ENCODE measurements at places on chromosomes 4 and X.
A peak's percentile ranks its signal among the peaks of the same experiment; 100 is the strongest.

DNA sequence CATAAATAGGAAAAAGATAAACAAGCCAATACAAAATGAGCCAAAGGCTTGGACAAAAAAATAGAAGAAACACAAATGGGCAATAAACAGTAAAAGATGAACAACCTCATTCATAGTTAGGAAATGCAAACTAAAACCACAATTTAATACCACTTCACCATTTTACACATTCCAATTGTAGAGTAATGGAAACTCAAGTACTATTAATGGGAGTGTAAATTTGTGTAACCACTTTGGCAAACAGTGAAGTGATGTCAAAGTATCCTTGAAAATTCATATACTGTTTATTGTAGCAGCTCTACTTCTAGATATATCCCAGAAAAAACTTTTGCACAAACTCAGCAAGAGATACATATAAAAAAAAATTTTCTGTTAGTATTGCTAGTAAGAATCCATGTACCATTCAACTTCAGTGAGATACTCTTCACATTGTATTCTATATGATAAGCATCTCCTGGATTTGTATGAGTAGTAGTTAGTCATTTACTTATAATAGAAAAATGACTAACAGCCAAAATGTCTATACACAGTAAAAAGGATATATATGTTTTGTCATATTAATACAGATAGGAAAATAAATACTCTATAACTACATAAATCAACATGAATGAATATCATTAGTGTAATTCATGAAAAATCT lies 229.8 kb downstream of the DKK2 start:
- no peak for DNase-seq

- DNase-seq = no peak
Observed at GRCh38 chr4:96879527-96879926, 1039.6 kb downstream of the PDHA2 start.

GRCh38 chrX:85630901-85631300 lies 251.4 kb upstream of the POF1B start:
- no peak for DNase-seq

DNA sequence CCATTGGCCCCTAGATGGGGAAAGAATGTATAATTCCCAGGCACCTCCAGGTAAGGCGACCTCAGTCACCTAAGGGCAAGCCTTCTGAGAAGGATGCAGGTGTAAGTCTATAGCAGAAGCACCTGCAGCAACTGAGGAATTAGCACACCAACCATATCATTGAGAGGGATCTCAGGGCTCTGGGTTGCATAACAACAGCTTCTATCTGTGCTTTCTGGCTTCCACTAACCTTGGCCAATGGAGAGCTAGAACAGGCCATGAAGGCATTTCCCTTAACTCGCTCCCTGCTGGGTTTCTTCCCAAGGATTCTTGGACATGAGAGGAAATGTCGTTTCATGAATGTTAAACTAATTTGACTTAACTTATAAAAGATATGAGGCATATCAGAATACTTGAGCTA lies 177.8 kb upstream of the GK2 start:
- DNase-seq = no peak

GRCh38 chr4:139988863-139989765 lies 164.9 kb downstream of the MAML3 start:
- DNase-seq = peak; percentile 6

- no peak for DNase-seq
Observed at GRCh38 chr4:145870155-145871020, 68.2 kb downstream of the ZNF827 start.

- DNase-seq = no peak
Observed at GRCh38 chrX:40772290-40772689, 36.9 kb upstream of the MED14 start.
